Stimulated activated CD8-positive, alpha-beta memory T cell treated with anti-CD3 and anti-CD28 coated beads, Interleukin-2, amount 100 ng/mL, for 1 hour (primary cell): ENCODE measurements at places on chromosomes 2 and 18.

- no peak for DNase-seq
Observed at GRCh38 chr18:23307567-23308295, 145.4 kb upstream of the RIOK3 start.

GRCh38 chr2:68736086-68736485 lies 1.5 kb downstream of the ARHGAP25 start:
- DNase-seq: no peak

GRCh38 chr18:13303756-13304364 lies 85.3 kb downstream of the LDLRAD4 start:
- DNase-seq: no peak

GRCh38 chr2:207807516-207807915 lies 37.8 kb upstream of the FZD5 start:
- no peak for DNase-seq

DNA sequence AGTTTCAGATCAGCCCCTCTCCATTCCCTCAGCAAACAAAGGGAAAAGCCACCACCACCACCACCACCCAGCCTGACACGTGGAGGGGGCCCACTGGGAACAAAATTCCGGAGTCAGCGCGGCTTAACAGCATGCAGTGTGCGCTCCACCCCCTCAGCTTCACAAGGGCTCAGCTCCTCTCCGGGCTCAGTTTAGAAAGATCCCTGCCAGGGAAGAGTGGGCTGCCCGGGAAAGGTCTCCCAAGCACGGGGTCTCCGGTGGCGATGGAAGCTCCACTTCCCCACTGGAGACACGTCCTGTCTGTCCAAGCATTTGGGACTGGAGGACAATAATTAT lies 55.7 kb downstream of the SNORC start:
- DNase-seq: no peak

GRCh38 chr2:160790738-160791137 lies 297.1 kb upstream of the RBMS1 start:
- DNase-seq: no peak

GRCh38 chr2:174334781-174335251 lies at the start of gene SP9:
Gene SP9 (plus strand): TSS chr2:174334954. CDS start chr2:174335093, 139 bp downstream.
- DNase-seq: no peak

GRCh38 chr2:195461010-195461409 lies 196.0 kb upstream of the SLC39A10 start:
- DNase-seq: no peak

GRCh38 chr2:17752892-17753802 lies 463 bp downstream of the SMC6 start:
- no peak for DNase-seq
